CD8-positive, alpha-beta memory T cell (primary cell): ENCODE measurements at places on chromosomes 13 and 19. TPM values are rescaled to one million over a fixed set of nuclear protein-coding genes. Genes with fewer than 3 reads are reported as not detected.

DNA sequence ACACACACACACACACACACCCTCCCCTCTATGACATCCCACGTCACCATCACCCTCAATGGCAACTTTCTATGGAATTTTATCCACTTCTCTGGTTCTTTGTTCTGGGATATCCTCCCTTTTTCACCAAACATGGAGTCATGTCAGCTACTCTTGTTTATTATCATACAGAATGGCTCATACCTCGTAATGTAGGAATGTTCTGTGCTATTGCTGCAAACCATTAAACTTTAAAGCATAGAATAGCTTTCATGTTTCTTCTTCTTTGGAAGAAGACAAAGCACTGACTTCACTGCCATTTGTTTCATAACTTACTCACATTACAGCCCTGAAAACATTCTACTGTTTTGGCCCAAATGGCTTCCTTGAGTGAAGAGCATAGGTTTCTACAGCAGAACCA, 163.4 kb downstream of the FOXO1 start:
- no peak overlapping the region for H3K4me3 ChIP-seq
- peaks cover 23% of the 10 kb centered on the region for H3K4me1 ChIP-seq
- DNase-seq: no peak
- H3K27ac ChIP-seq: no peak overlapping the region
- H3K36me3 ChIP-seq: no peaks in the 10 kb centered on the region
- H3K27me3 ChIP-seq: no peaks in the 10 kb centered on the region

- no peak overlapping the region for H3K4me3 ChIP-seq
- DNase-seq: no peak
- H3K27ac ChIP-seq: no peak overlapping the region
- no peaks in the 10 kb centered on the region for H3K27me3 ChIP-seq
- H3K4me1 ChIP-seq: no peaks in the 10 kb centered on the region
Observed at GRCh38 chr13:32277839-32278238, 37.3 kb downstream of the ZAR1L start.

- no peaks in the 10 kb centered on the region for H3K27me3 ChIP-seq
- no peaks in the 10 kb centered on the region for H3K4me1 ChIP-seq
- H3K4me3 ChIP-seq: no peak overlapping the region
Observed at GRCh38 chr19:29918891-29919290, 23.1 kb upstream of the URI1 start.

- DNase-seq: no peak
- H3K4me1 ChIP-seq: no peaks in the 10 kb centered on the region
- H3K27me3 ChIP-seq: no peaks in the 10 kb centered on the region
- H3K27ac ChIP-seq: no peak overlapping the region
Observed at GRCh38 chr19:53131085-53131590, 1.6 kb downstream of the ZNF415 start.

GRCh38 chr13:73876323-73876722, 257.9 kb downstream of the KLF12 start:
- no peak overlapping the region for H3K4me3 ChIP-seq
- peaks cover 23% of the 10 kb centered on the region for H3K4me1 ChIP-seq
- no peaks in the 10 kb centered on the region for H3K27me3 ChIP-seq
- no peaks in the 10 kb centered on the region for H3K36me3 ChIP-seq
- DNase-seq: no peak

F7 gene
- polyA plus RNA-seq: 0.14 TPM

ZNF552 gene
- polyA plus RNA-seq: 11.3 TPM
